ENCODE measurements at places on chromosomes 1 and 21.

GRCh38 chr1:206114692-206115640, 2.2 kb downstream of the AVPR1B start:
- no peak for DNase-seq

- no peak for DNase-seq
Observed at GRCh38 chr1:151760597-151761385, 2.5 kb downstream of the MRPL9 start.

- DNase-seq: no peak
Observed at GRCh38 chr21:25494804-25495203, 112.5 kb downstream of the MRPL39 start.

- DNase-seq: no peak
Observed at GRCh38 chr21:34612557-34612956, 2.4 kb downstream of the RCAN1 start.

- no peak for DNase-seq
Observed at GRCh38 chr1:150554086-150554452, 4.9 kb downstream of the ADAMTSL4 start.
